GDM1 (cell line): ENCODE measurements at places on chromosomes 3 and 15.

DNA sequence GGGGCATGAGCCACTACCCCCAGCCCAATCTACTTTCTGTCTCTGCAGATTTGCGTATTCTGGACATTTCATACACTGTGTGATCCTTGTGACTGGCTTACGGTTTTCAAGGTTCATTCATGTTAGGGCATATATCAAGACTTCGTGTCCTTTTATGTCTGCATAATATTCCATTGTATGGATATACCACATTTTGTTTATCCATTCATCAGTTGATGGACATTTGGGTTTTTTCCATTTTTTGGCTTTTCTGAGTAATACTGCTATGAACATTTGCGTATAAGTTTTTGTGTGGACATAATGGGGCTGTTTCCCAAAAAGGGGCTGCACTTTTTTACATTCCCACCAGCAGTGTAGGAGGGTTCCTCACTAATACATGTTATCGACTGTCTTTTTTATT is 106.6 kb downstream of the PDE8A start:
- DNase-seq: no peak

- no peak for DNase-seq
Observed at GRCh38 chr3:44236485-44236908, 5.2 kb upstream of the TOPAZ1 start.

DNA sequence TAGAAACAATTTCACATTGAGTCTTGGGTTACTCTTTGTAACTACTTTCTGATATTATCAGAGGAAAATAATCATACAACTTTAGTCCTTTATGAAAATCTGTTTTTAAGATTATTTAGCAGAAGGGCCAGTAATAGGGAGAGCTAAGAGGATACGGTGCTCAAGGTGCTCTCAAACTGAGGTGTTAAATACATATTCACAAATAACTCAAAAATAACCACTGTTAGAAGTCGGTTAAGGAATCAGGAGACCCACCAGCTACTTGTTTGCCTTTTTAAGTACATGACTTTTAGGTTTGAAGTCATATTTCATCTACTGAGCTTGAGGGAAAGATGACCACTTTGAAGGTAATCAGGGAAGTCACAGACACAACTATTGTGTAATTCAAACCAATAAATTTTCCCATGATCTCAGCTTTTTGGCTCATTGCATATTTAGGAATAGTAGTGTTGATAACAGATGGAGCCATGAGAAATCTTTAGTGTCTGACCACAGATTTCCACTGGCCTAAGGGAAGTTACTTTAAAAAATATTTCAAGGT is 1.4 kb upstream of the RSRC1 start:
- DNase-seq: no peak

- DNase-seq: no peak
Observed at GRCh38 chr3:143998266-143998665, 26.6 kb downstream of the DIPK2A start.

- DNase-seq: no peak
Observed at GRCh38 chr3:36557708-36558421, 177.6 kb downstream of the STAC start.

- no peak for DNase-seq
Observed at GRCh38 chr3:13123013-13123654, 49.9 kb upstream of the IQSEC1 start.

GRCh38 chr3:144677103-144677502 is 705.5 kb downstream of the DIPK2A start:
- DNase-seq: no peak

GRCh38 chr15:94524565-94524964 is 293.2 kb downstream of the MCTP2 start:
- no peak for DNase-seq

DNA sequence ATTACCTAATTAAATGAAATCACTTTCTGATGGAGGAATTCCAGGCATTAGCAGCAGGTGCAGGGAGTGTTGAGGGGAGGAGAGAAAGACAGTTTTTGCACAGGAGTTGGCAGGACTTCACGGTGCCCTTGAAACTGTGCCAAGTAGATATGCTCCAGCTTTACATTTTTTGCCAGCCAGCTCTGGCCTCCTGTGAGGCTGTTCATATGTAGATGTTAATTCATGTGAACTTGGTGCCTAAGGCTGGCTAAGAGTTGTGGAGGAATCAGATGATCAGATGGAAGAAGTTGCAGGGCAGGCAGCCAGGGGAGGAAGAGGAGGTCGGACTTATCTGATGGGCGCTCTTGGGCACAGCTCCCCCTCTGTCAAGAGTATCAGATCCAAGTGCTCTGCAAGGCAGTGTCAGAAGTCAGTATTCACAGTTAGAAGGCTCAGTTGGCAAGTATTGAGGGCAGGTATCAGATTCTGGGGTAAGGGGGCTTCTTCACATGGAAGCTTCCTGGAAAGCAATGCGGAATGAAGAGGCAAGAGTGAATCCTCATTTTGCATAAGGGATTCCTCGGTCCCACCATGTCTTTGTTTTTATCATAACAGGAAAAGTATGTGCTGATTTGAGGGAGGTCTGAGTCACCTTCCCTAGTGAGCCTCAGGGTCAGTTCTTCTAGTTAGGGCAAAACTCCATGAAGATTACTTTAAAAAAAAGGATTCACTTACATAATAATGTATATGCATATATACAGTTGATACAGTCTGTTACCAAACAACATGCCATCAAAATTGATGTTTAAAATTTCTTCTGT is 172.6 kb upstream of the UMPS start:
- no peak for DNase-seq

DNA sequence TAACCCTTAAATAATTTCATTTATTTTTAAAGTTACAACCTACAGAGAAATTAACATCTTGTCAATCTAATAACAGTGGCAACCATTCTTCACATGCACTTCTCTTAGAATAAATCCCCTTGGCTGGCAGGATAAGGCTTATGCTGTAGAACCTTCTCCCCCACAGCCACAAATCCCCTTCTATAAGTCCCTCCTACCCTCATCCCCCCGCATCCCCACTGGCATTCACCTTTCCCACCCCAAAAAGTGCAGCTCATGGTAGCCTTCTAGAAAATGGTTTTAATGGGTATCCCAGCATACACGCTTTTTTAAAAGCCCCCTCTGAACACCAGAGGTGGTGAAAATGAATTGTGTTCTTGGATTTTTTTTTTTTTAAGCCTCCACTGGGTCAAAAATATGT is 49.2 kb downstream of the CAPN7 start:
- DNase-seq: no peak

DNA sequence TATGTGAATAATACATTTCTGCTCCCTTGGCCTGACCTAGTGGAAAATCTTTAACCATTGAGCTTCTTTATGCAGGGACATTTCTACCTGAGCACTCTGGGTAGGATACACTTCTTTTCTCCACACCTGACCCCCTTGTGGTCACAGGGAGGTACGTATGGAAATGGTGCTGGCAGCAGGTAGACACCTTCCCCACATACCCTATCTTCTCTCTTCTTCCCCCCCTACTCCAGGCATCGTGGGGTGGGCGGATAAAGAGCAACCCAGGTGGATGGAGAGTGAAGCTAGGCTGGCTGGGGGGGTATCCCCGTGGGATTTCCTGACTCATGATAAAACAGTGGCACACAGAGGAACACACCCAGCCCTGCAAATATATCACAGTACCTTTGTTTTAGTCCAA is 312.1 kb downstream of the ARRDC4 start:
- DNase-seq: no peak

GRCh38 chr3:28850186-28850585 is 430.7 kb upstream of the RBMS3 start:
- DNase-seq: no peak

- no peak for DNase-seq
Observed at GRCh38 chr3:188345223-188345622, 191.3 kb downstream of the LPP start.

DNA sequence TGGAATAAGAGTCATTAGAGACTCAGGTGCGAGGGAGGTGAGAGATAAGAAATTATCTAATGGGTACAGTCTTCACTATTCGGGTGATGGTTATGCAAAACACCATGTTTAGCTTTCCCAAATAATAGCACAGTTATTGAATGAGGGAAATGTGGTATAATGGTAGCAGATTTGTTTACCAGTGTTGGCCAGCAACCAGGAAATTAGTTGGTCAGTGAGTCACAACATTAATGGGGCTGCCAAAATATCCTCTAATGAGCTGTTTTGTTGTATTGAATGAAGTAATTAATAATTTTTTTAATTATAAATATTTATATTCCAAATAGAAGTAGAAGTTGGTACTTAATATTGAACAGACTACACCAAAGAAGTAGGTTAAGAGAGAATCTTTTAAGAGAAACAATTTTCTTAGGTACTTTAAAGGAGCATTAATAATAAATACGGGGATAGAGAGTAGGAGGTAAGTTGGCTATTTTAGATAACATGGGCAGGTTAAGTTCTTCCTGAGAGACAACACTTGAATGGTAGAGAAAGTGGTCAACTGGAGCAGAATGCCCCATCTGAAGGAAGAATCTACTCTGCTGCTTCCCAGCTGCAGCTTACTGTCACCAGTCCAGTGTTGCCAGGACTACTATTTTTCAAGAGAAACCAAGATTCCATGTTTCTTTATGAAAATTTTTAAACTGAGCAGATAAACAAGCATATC is 218.8 kb downstream of the UBE2E2 start:
- no peak for DNase-seq

GRCh38 chr15:25944386-25944785 is 81.3 kb upstream of the ATP10A start:
- no peak for DNase-seq

DNA sequence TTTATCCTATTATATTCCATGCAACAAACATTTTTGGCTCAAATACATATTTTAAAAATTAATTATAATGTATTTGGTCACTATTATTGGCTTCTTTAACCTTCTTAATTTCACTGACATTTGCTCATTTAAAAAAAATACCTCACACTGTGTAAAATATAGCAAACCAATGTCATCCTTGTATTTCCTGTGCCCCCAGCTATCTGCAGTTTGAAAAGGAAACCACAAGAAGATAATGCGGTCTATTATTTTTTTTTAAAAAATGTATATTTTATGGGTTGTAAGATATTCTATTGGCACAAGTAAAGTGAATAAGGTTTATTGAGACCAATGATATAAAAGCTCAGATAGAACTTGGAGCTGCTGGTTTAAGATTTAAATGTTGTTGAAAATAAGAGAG is 904.2 kb downstream of the SI start:
- DNase-seq: no peak

- DNase-seq: no peak
Observed at GRCh38 chr3:60698117-60698516, 553.1 kb downstream of the FHIT start.

DNA sequence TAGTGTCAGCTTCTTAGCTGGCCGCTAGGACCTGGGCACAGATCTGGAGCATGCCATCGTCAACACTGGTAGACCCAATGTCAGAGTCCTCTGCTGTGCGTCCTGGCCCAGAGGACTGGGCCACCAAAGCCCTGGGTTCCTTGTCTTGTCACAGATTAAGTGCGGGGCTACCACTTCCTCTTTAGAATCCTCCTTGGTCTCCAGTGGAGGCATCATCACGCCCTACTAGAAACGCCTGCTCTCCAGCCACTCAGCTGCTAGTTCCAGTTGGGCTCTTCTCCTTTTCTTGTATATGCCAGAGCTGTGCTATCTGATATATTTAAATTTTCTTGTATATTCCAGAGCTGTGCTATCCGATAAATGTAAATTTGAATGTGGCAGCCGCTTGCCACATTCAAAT is 11.2 kb downstream of the PPCDC start:
- DNase-seq: peak; percentile 42

DNA sequence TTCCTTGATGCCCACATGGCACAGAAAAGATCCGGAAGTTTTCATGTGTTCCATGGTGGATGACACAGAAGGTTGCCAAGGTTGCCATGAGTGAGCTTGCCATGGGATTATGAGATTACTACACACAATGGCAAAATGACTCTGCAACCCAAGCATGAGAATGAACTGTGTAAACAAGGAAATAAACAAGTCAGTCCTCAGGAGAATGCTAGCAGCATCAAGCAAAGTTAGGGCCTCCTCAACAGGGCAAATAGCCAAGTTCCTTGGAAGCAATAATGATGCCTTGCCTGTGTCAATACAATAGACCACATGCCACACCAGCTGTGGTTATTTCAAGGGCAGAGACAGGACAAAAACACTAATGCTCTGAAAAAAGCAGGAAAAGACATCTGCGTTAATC is 41.8 kb downstream of the AQR start:
- DNase-seq: no peak

- DNase-seq: no peak
Observed at GRCh38 chr3:30288830-30289229, 317.6 kb upstream of the TGFBR2 start.

- no peak for DNase-seq
Observed at GRCh38 chr3:165440380-165440779, 244.2 kb upstream of the SLITRK3 start.

DNA sequence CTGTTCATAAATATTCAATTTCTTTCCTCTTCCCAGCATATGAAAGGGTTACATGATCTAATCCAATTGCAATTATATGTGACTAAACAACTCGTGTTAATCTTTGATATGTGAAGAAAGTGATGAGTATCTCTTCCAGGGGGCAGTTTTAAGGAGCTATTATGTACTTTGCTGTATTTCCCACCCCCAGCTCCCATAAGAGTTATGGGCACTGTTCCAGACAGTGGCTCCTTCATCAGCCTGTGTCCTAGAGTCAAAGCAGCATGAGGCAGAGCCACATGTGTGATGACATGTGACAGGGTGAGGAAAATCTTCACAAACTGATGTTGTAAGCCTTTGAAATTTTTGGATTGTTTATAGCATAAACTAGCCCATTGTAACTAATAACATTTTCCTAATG is 315.4 kb downstream of the DIPK2A start:
- no peak for DNase-seq

DNA sequence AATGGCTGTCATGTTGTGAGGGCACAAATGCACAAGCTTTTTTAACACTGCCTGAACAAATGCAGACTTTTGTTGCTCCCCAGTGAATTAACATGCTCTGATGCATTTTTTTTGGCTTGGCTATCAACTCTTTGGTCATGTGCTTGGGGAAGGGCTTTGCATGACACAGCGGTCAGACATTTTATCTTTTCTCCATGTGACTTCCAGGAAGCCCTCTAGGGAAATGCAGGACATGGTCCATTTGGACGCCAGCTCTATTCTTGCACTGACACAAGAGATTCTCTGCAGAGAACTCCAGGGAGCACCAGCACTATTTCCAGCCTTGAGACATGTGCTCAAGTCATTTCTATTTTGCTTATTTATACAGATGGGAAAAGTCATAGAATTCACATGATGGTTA is 46.2 kb downstream of the NEK11 start:
- DNase-seq: no peak
